ENCODE measurements at places on chromosomes 7 and 10.

DNA sequence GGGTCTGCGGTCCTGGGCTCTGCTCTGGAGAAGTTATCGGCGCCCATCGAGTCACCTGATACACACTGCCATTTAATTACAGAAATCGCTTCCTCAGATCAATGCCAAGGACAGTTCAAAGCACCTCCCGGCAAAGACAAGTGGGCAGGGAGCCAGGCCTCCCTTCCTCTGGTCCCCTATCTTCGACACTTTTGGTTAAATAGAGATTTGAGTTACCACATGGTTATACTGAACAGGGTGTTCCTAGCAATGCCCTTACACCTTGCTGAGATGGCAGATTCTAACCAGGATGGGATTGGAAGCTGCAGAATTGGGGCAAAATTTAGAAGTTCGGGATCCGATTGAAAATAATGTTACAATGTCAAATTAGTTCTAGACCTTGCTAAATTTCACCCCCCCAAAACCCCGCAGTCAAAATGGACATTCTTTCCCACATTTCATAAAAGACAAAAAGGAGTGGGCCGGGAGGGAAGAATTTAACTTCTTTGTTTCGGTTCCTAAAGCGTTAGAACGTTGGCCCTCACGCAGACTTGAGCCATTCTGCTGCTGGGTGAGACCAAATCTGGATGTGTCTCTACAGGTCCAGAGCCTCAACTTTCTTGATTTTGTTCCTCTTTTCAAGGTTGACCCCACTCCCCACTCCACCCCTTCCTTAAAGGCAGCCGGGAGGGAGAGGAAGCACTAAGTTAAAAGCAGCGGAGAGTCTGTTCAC lies 2.2 kb upstream of the DLX5 start:
- no peak for DNase-seq

GRCh38 chr7:87831097-87831496 lies 45.1 kb downstream of the SLC25A40 start:
- no peak for DNase-seq

DNA sequence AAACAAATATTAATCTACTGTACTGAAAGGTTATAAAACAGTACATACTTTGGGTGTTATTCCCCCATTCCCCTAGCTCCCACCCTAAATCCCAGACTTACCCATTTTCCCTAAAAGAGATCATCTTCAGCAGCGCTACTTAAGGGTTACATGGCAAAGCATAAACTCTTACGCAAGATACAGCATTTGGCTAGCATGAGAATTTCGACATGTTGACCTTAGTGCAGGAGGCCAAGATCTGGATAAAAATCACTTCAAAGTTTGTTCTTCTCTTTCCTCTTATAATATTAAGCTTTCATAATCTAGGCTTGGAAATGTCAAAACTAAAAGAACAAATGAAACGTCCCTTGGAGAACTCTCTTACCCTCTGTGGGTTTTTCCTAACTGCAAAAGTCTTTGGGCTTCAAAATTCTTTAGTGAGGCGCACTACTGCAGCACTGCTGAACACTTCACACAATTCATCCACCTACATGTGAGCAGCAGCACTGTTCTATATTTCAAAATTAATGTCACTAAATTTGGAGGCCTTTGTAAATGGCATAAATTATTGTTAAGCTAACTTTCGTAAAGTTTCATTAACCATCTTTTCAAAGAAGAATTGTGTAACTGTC lies 59.5 kb upstream of the PDLIM1 start:
- no peak for DNase-seq

DNA sequence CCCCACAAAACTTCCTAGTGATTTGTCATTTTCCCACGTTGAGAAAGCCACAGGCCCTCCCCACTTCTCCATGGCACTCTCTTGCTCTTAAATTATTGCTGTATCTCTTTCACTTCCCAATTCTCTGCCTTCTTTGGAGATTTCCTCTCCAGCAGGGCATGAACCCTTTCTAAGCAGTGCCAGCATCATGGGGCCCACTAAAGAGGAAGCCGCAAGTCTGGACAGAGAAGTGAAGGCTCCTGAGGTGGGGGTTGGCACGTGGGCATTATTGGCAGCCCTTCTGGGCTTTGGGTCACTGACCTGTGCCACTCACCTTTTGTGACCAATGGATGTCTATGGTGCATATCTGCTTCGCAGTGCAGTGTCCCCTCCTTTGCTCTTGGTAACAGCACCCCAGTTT lies 97.7 kb upstream of the TCF7L2 start:
- DNase-seq, result no peak

DNA sequence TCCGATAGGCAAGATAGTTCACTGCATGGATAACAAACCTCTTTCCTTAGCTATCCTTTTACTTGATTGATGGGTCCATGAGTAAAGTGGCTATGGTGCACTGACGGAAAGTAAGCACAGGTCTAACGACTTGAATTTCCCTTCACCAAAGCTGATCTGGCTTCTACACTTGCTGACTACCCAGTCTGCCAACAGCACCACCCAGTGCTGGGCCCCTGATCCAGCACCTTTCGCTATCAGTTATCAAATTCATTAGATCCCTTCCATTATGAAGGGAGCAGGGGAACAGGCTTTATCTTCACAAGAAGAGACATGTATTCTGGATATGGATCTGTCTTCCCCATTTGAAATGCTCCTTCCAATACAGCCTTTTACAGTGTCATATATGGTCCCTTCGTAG lies 855.9 kb downstream of the GRID1 start:
- DNase-seq, result no peak

DNA sequence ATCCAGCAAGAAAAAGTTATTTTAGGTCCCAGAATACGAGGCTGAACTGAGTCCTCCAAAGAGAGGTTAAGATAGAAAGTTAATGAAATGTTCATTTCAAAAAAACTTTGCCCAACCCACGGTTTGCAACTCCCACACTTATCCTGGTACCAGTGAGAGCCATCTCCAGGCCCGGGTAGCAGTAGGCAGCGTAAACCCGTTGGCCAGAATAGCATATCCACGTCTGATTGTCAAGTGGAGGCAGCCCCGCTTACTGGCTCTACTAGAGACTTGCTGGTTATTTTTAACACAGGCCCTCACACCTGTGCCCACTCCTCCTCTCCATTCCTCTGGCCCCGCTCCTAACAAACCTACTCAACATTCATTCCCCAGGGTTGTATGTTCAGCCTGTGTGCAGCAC lies 109.7 kb downstream of the HIP1 start:
- no peak for DNase-seq

DNA sequence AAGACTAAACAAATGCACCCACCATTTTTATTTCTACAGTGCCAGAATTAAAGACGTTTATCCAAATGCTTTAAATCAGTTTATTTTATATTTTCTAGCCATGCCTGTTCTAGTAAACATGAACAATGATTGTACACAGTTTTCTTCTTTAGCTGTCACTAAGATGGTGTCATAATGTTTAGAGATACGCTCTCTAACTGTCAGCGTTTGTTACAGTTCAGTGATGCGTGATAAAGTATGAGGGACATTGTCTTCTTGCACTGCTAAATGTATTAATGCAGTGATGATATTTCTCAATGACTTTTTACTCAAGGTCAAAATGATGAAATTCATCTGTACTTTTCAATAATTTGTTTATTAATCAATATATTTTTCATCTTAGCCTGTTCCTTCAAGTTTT lies 513.6 kb downstream of the ATRNL1 start:
- DNase-seq, result no peak

DNA sequence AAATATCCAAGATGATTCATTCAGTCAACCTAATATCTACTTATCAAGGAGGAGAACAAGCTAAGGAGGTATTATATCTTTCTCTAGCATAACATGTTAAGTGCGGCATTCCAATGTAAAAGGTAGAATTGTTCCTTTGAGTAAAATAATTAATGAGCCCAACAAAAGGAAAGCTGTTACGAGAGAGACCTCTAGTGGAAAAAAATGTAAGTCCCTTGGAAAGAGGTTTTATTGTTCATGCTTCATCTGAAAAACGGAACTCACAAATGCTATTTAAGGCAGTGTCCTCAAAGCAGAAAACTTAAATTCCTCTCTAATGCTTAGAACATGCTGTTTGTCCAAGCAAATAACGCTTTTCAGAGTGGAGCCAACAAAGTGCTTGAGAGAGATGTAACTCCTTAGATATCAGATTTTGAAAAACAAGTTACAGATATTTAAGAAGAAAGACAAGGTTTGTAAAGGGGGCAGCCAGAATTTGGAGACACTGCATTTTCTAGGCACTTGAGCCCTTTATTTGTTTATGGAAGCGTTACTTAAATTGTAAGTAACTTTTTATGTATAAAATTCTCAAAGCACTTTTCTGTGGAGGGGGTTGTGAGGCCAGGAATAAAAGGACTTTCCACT lies 119.9 kb downstream of the TFEC start:
- no peak for DNase-seq

Data from stimulated activated CD8-positive, alpha-beta memory T cell treated with anti-CD3 and anti-CD28 coated beads, Interleukin-2, amount 100 ng/mL, for 1 hour (primary cell).